ENCODE measurements at places on chromosomes 5 and 9.

DNA sequence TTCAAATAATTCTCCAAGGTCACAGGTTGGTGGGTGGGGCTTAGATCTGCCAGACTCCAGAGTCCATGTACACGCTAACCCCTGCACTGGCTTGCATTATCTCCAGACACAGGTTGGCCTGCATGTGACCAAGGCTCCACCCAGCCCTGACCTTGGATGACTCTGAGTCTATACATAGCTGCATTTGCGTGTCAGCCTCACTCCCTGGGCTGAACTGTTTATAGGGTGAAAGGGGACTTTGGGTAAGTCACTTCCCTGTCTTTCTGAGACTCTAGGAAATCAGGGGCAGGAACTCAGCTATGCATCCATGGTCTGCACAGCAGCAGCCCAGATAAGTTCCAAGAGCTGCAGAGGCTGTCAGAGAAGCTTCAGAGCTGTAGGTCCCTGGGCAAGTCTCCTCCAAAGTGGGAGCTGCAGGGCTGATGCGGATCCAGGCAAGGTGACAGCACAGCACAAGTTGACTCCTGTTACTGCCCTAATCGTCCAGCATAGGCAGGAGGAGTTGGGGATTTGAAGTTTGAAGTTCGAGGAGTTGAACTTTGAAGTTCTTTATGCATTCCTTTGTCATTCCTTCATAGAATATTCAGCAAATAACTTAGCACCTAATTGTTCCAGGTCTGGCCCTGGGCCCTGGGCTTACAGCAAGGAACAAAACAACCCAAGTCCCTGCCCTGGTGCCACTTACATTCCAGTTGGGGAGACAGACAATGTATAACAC, 53.4 kb downstream of the SLC22A5 start:
- no peak for DNase-seq

GRCh38 chr9:90069085-90069484, 464.3 kb downstream of the GADD45G start:
- DNase-seq: no peak

DNA sequence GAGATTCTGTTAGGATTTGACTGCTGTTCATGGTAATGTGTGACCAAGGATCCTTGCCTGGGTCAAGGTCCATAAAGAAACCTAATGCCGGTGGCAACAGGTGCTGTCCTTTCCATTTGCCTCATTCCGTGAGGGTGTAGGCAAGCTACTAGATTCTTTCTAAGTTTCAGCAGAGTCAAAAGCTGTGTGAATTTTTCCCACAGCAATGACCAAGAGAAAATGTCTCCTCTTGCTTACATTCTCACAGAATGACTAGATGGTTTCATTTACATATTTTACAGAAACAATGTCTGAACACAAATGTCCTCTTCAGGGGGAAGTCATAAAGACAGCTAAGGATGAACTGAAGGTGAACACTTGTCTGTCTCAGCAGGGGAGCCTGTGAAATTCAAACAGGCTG, 75.3 kb upstream of the SV2C start:
- DNase-seq: no peak

DNA sequence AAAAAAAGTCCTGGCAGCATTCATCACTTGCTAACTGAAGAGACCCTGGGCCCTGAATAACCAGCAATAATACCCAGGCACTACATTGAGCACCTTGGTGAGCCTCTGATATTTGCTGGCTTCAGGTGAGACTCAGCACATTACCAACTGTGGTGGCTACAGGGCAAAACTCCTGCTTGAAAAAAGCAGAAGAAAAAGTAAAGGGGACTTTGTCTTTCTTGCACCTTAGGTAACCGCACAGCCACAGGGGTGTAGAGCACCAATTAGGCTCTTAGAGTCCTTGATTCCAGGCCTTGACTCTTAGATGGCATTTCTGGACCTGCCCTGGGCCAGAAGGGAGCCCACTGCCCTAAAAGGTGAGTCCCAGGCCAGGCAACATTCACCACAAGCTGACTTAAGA, 269.5 kb downstream of the AUH start:
- no peak for DNase-seq

DNA sequence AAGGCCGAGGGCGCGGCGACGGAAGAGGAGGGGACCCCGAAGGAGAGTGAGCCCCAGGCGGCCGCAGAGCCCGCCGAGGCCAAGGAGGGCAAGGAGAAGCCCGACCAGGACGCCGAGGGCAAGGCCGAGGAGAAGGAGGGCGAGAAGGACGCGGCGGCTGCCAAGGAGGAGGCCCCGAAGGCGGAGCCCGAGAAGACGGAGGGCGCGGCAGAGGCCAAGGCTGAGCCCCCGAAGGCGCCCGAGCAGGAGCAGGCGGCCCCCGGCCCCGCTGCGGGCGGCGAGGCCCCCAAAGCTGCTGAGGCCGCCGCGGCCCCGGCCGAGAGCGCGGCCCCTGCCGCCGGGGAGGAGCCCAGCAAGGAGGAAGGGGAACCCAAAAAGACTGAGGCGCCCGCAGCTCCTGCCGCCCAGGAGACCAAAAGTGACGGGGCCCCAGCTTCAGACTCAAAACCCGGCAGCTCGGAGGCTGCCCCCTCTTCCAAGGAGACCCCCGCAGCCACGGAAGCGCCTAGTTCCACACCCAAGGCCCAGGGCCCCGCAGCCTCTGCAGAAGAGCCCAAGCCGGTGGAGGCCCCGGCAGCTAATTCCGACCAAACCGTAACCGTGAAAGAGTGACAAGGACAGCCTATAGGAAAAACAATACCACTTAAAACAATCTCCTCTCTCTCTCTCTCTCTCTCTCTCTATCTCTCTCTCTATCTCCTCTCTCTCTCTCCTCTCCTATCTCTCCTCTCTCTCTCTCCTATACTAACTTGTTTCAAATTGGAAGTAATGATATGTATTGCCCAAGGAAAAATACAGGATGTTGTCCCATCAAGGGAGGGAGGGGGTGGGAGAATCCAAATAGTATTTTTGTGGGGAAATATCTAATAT, 58.1 kb downstream of the BASP1 start:
- DNase-seq: no peak

DNA sequence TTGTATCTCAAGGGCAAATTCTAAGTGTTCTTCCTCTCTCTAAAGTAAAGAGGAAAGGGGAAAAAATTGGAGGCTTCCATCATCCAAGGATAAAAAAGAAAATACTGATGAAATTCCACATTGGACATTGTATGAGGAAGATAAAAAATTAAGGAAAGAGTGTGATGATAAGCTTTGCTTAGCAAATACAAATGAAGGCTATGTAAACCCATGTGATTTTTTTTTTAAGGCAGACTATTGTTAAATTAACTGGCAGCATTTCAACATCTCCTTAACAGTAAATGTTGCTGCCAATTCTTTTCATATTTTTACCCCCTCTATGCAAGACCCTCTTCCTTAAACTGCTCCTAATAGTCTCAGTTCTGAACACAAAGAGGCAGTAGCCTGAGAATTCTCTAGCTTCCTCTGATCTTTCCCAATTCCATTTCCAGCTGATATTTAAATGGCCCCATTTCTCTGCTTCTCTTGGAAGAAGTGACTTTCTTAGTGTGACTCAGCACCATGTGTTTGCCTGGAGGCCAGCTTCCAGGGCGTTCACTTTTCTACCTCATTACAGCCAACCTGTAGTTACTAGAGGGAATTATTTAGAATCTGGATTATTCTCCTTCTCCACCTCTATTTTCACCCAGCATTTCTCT, 159.7 kb downstream of the TLE1 start:
- no peak for DNase-seq

GRCh38 chr5:456351-457194, 13.6 kb downstream of the EXOC3 start:
- DNase-seq: no peak

- DNase-seq: no peak
These were observed 89.6 kb downstream of the AMBP start for GRCh38 chr9:113988385-113989016.

GRCh38 chr9:124017051-124017928, 5.7 kb downstream of the LHX2 start:
- no peak for DNase-seq
